ENCODE measurements at places on chromosomes 1 and 21.

DNA sequence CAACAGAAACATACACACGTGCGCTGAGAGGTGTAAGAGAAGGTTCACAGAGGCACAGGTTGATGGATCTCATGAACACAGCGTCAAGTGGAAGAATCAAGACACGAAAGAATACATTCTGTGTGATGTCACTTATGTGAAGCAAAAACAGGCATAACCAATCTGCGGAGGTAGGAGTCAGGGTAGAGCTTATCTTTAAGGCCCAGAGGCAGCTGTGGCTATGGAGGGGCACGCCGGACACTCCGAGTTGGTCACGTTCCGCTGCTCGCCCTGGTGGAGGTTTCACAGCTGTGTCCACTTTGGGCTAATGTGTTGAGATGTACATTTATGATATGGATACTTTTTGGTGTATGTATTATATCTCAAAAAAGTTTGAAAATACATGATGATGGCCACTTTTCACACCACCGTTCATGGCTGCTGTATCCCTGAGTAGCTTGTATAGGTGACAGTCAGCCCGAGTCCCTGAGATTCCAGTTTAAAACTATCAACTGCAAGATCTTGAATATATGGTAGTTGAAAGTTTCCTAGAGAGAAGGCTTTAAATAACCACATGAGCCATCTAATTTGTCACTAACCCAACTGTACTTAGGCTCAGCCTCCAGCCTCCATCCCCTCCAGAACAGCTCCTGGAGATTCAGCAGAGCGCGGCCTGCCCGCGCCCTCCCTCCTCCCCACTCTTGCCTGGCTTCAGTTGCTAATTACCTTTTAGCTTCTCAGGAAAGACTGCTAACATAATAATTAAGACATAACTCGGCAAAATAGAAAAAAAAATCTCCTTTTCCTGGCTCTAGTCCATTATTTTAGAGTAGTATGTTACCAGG lies 6.7 kb upstream of the ADARB1 start:
- no peak for DNase-seq

DNA sequence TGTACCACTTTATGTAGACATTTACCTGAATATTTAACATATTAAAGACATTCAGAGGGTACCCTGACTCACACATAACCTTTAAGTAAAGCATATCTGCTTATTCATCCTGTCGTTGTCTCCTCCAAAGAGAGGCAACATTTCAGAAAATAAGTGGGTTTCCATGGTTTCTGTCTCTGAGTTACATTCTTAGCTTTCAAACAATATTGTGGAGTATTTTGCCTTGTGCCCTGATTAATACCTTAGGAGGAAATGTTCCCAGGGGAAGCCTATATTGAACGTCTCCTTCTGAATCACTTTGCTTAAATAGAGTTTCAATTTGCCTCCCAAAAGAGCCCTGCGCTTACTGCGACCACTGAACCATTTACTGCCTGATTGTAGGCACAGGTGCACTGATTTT lies 26.1 kb downstream of the PALMD start:
- no peak for DNase-seq

- DNase-seq = no peak
Observed at GRCh38 chr1:65166572-65167305, 18.7 kb downstream of the AK4 start.

DNA sequence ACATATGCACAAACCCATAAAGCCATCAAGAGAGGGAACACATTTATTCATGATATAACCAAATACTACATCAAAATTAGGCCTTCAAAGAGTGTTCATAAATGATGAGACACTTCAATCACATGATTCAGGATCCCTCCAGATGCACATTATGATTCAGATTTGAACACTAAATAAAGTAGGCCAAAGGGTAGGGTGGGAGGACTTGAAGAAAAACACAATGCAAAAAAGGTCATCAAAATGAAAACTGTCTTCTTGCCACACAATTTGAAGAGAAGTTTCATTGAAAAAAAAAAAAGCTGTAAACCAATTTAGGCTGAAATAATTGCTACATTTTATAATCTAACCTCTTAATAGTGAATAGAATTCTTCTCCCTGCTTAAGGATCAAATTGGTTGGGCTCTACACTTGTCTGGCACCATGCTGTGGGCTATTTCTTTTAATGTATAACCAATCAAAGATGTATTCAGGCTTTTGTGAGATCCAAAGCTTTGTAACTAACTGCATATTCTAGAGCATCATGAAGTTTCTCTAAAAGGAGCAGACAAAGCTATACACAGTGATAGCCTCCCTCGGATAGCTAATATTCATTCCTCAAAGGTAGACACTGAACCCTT lies 58.1 kb downstream of the ZSWIM5 start:
- DNase-seq = no peak

- no peak for DNase-seq
Observed at GRCh38 chr1:91700332-91700731, 185.6 kb downstream of the TGFBR3 start.

- DNase-seq = no peak
Observed at GRCh38 chr21:44589094-44589493, 3.2 kb downstream of the KRTAP10-6 start.

DNA sequence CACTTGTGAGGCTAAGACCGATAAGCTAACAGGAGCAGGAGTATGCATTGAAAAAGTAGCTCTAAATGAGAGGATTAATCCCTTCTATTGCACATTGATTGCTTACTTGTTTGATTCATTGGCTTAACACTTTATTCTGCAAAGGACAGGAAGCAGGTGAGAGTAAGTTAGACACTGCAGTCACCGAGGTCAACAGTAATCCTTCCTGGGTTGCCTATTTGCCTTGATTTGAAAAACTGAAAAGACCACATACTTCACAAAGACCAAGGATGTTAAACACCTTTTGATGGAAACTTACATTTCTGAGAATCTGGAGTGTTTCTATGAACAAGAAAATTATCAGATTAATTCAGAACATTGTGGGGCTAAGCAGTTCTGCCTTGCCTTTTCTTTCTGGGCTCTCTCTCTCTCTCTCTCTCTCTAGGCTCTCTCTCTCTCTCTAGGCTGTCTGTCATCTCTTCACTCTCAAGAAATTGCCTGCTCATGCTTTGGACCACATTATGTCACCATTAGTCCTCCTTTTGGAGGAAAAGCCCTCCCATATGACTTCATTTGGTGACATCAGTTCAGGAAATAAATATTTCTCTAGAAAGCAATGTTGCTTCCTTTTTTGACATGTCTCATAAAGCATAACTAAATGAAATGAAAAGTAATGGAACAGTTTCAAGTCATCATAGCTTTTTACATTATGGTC lies 103.8 kb downstream of the TNFSF18 start:
- no peak for DNase-seq

- no peak for DNase-seq
Observed at GRCh38 chr1:198490224-198490623, 50.3 kb downstream of the ATP6V1G3 start.

DNA sequence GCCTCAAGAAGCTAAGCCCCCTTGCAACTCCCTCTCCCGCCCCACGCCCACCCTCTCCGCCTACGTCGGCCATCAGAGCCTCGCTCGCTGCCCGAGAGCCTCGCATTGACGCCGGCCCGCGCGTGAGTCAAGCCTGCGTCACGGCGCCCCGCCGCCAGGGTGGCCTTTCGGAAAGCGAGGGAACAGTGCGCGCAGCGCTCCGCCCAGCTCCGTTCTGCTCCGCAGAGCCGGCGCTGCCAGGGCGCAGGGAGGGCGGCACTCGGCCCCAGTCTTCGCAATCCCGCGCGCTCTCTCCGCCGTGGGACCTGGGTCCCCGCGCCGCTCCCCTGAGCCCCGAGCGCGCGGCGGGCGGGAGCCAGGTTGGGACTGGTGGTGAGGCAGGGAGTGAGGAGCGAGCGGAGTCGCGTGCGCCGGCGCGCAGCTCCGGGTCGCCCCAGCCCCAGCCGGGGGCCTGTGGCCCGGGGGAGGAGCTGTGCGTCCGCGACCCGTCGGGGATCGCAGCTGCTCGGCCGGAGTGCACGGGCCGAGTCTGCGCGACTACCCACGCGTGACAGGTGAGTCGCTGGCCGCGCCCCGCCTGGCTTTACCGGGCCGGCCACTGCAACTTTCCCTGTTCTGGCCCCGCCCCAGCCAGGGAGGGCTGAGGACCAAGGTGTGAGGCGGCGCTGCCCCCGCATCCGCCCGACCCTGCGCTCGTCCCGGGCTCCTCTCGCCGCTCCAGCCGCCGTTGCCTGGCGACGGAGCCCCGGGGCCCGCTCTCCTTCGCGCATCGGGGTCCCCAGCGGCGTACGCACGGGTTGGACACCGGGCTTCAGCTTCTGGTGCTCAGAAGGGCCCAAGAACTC lies at the start of gene SLC6A17:
Gene SLC6A17, plus strand, starts transcription at position 165 of the 845 bp plus-strand sequence. CDS start 16,436 bp downstream, outside the sequence.
- DNase-seq = no peak

DNA sequence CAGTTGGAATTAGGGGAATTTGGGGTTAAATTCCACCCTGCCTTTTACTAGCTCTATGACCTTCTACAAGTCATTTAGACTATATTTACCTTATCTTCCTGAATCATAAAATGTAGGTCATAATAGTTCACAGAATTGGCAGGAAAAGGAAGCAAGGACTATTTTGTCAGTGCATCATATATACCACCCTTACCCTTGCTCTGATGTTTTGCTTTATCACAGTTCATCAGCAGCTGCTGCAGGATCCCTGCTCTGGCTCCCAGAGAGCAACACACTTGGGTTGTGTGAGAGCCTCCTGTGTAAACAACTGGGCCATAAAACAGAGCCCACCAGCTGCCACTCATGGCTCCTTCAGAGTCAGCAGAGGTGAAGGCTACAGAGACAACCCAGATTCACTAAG lies 631.6 kb upstream of the CAMK1G start:
- peak; percentile 87 for DNase-seq

GRCh38 chr21:37696936-37697335 lies 219.3 kb downstream of the KCNJ6 start:
- no peak for DNase-seq

DNA sequence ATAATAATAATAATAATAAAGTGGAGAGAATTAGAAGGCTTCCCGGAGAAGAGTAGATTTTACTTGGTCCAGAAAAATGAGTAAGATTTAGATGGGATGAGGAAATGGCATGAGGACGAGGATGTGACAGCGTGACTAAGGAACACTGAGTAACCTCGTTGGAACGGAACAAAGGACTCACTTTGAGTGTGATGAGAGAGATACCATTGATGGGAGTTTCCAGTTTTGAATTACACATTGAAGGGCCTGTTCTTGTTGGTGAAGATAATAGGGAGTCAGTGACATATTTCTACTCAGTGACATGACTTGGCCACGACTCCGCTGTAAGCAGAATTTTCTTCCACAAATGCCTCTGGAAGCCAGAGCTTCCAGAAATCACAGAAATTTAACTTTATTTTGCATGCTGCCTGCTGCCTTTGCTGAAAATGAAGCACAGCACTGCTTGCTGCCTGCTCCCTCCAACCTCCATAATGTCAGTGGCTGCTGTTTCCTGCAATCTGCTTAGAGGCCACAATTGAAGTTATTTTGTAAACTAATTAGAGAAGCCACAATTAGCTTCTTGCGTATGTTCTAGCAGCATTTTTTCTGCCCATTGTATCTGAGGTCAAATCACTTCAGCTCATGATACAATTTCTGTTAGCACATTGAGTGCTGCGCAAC lies 33.7 kb upstream of the FBXO28 start:
- DNase-seq = peak; percentile 9

DNA sequence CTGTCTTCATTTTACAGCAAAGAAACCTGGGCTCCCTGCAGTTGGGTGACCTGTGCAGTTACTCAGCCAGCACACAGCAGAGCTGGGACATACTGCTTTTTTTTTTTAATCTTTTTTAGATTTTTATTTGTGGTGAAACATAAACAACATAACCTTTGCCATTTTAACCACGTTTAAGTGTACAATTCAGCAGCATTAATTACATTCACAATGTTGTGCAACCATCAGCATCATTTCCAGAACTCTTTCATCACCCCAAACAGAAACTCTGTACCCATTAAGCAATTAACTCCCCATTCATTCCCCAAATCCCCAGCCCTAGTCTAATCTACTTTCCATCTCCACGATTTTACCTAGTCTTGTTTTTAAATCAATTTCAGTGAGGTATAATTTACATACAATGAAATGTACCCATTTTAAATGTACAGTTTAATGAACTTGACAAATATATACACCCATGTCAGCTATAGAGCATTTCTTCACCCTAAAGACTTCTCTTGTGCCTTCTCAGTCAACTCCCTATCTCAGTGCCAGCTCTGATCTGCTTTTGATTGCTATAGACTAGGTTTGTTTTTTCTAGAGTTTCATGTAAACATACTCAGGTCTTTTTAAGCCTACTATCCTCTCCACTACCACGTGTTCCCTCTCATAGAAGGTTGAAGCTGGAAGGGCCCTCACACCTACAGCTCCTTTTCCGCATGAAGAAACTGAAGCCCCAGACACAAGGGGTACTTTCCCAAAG lies 37.8 kb upstream of the C8B start:
- no peak for DNase-seq

DNA sequence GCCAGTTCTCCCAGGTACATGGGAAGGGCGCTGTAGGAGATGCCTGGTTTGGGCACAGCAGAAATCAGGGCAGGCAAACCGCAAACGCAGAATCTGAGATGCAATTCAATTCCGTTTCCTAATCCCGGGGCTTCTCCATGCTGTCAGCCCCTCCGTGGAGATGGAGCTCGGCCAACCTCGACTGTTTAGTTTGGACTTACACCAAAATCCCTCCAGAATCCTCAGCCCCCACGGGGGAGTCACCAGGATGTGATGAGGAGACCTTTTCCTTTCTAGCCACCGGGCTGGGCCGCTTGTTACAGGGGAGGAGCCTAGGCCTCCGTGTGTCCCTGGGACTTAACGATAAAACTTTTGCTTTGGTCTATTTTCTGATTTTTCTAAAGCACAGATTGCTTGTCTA lies 7.9 kb downstream of the SLC2A7 start:
- no peak for DNase-seq

All from DMS153 (cell line).